Activated naive CD4-positive, alpha-beta T cell treated with anti-CD3 and anti-CD28 coated beads, Interleukin-2, amount 50 U/mL, for 72 hours (primary cell): ENCODE measurements at places on chromosomes 7 and 10. TPM values are rescaled to one million over a fixed set of nuclear protein-coding genes. Genes with fewer than 3 reads are reported as not detected.

The CNNM1 gene
- total RNA-seq: 2.2 TPM

The POLL gene
- total RNA-seq: 31.4 TPM

The AZGP1 gene
- not detected for total RNA-seq

The SHOC2 gene
- 33.7 TPM for total RNA-seq

The ZNF775 gene
- 5.0 TPM for total RNA-seq

The AVL9 gene
- 56.2 TPM for total RNA-seq

DNA sequence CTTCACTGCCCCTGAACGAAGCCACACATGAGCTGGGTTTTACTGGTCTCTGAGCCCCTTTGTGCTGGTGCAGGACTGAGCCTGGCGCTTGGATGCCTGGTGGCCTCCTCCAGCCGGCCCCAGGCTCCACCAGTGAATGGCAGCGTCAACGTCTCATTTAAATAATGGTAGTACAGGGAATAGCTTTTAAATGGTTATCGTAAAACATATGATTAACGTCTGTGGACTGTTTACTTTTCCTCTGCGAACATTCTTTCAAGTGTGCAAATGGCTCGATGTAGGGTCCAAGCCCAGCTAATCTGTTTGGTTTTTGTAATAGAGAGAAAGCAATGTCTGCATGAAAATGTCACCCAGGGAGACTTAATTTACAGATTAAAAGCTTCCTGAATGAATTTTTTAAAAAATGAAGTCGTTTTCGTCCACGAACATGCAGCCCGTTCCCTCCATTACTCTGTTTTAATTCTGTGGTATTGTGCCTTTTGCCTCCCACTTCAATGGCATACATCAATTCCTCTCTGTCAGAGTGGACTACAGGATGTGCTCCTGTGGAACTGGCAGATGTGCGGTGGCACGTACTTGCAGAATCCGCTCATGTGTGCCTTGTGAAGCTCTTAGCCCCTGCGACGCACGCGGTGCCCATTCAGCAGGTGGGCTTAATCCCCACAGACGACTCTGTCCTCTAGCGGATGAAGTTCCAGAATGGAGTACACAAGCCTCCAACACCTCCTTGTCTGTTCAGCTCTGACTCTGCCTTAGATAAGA, 192.7 kb downstream of the TCF7L2 start:
- DNase-seq: no peak

DNA sequence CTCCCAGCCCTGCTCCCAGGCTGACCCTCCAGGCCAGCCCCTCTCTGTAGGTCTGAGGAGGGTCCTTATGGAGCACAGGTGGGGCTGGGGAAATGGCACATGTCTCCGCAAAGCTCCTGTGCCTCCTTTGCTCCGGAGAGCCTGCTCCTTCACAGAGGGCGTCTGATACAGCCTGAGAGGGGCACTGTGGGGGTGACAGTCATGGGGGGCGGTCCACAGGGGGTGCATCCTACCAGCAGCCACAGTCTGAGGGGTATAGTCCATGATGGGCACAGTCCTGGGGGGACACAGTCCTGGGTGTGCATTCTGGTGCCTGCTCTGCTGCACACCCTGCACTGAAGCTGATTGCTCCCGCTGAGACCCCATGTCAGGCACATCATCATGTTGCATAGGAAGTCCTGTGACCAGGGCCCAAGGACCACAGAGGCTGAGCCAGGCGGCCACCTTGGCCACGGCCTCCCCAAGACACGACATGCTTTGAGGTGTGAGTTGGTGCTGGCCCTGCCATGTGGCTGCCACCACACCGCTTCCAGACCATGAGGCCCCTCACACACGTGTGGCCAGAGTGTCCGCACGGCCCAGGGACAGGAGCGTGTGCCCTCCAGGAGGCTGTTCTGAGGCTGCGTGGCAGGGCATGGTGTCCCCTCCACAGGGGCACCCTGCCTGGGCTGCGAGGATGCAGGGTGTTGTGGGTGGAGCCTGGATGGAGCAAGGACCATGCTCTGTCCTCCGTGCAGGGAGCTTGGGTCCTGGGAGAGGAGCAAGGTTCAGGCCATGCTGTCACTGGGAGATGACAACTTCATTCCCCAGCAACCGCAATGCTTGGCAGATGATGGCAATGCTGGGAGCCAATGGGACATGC, 59.2 kb downstream of the PWWP2B start:
- DNase-seq: no peak

DNA sequence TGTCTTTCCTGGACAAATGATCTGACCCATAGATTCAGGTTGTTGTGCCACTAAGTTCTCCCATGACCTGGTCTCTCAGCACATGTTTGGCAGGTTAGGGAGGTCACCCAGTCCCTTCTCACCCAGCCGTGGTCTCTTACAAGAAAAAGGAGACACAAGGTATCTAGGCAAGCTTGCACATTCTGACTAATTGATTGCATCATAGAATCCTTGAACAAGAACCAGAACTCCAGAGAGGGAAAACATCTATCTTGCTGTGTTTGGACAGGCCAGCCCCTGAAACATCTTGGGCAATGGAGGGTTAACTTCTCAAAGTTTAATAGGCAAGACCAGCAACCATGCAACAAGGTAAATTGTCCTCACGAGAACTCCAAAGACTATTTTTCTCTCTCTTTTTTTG, 8.5 kb upstream of the HK1 start:
- no peak for DNase-seq

DNA sequence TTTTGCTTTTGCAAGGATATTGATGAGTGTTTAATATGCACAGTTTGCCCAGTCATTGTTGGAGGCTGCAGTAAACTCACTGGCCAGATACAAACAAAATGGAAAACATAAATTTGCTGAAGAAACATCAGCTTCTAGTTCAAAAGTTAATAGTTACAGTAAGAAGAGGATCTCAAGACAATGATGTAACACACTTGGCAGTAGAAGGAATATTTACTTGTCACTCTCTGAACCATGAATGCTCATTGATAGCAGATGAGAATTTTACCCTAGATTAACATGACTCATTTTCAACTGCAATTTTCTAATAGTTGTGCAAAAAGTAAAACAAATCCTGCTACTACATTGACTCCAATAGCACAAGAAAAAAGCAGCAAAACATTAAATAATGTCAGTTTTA, 47.7 kb downstream of the VWC2 start:
- no peak for DNase-seq

GRCh38 chr7:75626954-75627353, 111.8 kb downstream of the HIP1 start:
- DNase-seq: no peak

DNA sequence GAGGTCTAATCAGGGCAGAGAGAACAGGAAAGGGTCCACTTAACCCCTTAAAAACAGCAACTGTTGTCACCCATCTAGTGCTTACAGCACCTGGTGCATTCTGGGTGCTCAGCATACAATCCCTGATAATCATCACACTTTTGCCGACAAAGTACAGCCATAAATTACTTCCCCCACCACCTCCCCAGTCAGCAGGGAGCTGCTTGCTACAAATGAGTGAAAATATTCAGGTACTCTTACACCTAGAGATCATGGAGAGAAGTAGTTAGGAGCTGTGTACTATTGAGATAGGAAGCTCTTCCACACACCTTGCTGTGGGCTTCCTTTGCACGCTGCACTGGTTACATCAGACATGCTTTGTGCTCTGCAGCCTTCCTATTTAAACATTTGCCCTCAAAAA, 723.5 kb upstream of the GALNT17 start:
- no peak for DNase-seq

DNA sequence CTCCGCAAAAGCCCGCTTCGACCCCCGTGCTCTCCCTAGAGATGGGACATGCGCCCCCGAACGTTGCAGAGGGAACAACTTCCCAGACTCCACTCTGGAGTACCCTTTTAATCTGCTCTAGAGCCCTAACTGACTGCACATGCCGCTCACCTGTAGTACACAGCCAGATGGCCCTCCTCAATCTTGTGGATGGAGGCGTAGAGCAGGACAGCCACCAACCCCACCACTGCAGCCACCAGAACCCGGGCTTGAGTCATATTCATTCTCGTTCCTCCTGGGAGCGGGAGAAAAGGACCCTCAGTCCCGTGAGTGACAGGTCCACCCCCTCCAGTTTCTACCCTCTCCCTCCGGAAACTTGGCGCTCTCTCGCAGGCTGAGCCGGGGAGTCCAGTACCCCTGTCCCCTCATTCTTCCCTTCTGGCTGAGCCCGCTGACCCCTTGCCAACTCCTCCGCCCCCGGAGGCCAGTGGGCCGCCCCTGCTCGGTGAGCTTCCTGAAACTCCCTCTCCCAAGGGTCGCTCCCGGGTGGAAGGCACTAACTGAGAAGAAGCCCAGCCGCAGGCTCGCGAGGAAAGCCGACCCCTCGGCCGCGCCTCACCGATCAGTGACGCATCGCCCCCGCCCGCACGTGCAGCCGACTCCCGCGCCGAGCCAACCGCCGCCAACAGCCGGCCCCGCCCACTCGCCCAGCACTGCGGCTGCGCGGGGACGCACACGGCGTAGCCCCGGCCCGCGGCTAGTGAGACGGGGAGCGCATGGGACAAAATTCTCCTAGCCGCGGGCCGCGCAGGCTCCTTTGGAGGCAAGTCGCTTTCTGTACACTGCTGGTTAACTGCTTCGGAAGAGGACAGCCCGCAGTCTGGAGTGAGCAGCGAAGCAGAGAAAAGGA, at the start of gene ERLIN1:
TSS of gene ERLIN1 (minus strand) at position 666 of the 889 bp plus-strand sequence. CDS start at position 263, 403 bp downstream.
- DNase-seq: peak; percentile 94

DNA sequence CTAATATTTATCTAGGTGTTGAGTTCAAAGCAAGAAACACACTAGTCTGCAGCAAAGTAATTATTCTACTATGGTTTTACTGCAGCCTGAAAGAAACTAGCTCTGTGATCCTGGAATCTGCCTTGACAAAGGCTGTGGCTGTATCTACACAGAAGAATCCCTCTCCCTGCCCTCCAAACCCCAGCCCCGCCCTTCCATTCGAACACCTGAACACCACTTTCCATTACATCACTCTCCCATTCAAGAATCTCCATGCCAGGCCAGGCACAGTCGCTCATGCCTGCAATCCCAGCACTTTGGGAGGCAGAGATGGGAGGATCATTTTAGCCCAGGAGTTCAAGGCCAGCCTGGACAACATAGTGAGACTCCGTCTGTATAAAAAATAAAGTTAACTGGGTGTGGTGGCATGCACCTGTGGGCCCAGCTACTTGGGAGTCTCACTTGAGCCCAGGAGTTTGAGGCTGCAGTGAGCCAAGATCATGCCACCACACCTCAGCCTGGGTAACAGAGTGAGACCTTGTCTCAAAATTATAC, 23.3 kb downstream of the LRRC20 start:
- DNase-seq: no peak

DNA sequence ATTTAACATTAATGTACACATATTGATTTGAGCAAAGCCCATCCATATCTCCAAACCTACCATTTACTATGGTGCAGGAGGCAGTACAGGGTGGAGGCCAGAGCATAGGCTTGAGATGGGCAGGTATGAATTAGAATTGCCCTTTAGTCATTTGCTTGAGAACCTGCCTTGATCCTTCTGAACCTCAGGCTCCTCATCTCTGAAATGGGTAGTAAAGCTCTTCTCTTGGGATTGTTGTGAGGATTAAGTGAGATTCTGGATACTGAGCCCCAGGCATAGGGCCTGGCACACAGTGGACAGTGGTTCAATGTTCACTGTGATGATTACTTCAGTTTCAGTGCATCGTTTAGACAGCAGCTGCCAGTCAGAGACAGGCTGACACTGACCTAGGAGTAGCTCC, 5.0 kb upstream of the ATXN7L1 start:
- DNase-seq: no peak

GRCh38 chr7:137003086-137003485, 134.6 kb downstream of the CHRM2 start:
- DNase-seq: no peak
